ENCODE measurements at places on chromosomes 5 and 9.

DNA sequence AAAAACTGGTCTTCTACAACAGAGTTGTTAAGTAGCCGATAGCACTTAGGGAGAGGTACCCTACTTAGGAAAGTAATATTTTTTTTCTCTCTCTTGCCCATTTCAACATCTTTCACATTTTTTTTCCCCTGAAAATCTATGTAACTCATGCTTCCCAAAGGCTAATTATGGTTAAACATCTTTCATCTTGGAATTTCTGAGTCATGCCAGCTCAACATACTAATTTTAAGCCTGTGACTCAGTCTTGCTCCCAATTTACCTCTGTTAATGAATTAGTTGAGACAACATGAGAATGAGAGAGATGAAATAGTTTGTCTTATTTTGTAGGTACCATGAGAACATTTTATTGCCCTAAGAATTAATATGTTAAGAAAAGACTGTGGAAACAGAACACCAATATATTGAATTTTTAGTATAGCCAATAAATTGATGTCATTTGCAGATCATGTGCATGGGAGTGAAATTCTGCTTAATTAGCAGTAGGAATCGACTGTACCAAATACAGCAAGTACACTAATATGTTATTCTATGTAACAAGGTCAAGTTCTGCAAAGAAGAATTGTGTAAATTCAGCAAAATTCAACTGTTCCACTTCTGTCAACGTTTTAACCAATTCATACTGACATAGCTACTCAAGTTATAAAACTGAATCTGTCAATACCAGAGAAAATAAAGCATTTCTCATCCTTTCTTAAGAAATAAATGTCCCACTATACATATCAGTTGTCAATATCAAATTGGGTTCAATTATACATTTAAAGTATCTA, 550.0 kb downstream of the PTPRD start:
- DNase-seq: no peak

DNA sequence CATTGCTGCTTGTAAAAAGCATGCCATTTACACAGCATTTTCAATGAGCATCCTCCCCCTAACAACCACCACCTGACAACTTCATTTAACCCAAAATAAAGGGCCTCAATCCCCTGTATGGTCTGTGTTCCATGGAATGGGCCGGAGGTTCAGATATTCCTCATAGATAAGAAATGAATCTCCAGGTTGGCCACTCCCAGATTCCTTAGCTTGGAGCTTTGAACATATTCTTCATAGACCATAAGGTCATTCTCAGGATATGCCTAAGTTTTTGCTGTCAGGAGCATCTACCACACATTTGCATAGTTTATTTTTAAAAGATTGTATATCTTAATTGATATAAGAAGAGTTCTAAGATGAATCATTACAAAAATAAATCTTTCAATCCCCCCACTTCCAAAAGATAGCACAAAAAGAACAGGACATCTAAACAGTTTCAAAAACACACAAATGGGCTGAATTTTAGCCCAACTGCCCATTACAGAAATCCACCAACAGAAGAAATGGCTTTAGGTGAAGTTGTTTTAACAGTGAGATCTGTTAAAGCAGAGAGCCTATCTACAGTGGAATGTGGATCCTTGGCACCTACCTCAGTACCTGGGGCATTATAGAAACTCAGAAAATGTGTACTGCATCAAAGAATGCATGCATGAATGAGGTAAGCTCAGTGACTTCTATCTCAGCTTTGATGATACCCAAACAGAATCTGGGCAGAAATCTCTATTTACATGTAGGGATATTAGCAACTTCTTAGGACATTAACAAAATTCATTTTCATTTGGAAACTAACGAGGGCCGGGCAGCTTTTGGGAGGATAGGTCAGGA, 179.8 kb downstream of the SEC61B start:
- DNase-seq: no peak

DNA sequence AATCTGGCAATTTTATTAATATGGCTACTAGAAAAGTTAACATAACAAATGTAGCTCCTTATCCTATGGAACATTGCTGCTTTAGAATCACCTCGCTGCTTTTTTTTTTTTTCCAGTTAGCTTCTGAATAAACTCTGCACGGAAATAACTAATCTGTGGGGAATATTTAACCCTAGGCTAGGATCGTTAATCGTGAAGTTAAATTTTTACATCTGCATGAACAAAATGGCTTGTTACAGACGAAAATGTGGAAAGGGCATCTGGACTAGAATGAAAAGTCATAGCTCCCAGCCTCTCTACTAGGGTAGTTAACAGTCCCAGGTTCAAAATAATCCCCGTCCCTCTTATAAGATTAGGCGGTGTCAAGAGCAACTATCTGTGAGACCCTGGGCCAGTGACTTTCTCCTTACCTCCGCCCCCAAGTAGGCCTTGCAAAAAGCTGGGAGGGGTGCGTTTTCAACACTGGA, 470 bp upstream of the SLC22A5 start:
- no peak for DNase-seq

DNA sequence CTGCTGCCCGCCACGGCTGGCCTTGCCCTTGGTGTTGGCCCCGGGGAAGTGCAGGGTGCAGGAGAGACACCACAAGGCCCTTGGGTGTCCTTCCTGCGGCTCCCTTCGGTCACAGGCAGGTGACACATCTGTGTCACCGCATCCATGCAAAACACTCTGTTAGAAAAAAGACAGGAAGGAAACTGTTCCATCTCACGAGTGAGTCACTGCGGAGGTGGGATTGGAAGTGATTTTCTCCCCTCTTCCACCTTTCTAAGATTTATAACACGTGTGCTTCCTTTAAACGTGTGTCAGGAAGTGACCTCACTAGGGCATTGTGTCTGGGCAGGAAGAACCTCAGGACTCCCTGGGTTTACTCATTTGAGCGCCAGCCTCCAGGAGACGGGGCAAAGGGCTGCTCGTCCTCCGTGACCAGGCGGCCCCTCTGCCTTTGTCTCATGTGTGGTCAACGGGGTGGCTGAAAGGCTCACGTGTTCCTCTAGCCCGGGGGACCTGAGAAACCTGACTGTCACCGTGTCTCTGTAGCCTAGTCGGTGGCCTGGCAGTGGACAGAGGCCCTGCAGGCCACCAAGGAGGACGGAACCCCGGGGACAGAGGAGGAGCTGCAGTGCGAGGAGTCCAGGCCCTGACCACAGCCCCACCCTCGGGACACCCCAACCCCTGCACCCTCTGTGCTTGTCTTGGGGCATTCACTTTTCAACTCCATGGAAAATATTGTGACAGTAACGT, 4.9 kb upstream of the LCN1 start:
- no peak for DNase-seq

GRCh38 chr9:90948156-90948555, 146.5 kb downstream of the SYK start:
- no peak for DNase-seq

DNA sequence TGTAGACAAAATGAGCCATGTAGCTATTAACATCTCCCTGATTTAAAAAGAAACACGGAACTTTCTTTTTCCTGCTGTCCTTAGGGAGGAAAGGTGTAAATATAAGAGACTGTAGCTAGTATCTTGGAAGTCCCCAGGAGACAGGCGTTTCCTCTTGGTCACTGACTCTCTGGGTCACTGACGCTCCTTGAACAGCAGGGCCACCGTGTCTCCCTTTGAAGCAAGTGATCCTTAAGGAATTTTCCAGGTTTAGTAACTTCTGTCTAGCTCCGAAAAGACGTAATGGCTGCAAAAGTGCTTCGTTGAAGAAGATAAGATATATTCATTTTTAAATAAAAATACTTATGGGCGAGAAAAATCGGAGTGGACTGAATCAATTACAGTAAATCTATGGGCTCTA, 745 bp upstream of the CLTA start:
- DNase-seq: no peak

DNA sequence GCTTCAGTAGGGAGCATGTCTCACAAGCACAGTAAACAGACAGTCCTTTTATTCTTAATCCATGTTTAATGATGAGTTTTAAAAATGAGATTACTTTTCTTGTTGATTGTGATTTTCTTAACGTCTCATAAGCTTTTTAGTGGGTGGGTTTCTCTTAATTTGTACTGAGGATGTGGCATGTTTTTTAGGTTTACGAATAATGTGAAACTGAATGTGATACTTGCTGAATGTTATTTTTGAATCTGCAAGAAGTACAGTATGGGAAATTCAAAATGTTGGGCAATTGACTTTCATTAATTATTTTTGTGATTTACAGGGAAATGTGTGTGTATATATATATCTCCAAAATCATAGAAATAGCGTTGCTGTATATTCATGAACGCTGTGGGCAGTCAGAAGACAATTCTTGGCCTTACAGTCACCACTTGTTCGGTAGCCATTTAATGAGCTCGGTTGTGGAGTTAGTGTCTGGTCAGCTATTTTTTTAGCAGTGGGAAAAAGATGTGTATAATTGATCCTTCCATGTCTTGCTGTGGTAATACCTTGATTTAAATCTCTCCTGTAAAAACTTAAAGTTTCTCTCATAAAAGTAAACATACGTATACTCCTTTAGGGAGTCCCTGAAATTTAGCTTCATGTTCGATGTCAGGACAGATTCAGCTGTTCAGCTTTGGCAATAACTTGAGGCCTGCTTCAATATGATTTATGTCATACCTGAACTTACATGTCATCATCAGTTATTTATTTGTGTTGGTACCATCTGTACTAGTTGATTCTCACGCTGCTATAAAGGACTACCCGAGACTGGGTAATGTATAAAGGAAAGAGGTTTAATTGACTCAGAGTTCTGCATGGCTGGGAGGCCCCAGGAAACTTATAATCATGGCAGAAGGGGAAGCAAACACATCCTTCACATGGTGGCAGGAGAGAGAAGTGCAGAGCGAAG, 15.0 kb downstream of the ICE1 start:
- no peak for DNase-seq

GRCh38 chr5:37043693-37044092, 167.1 kb downstream of the NIPBL start:
- no peak for DNase-seq

DNA sequence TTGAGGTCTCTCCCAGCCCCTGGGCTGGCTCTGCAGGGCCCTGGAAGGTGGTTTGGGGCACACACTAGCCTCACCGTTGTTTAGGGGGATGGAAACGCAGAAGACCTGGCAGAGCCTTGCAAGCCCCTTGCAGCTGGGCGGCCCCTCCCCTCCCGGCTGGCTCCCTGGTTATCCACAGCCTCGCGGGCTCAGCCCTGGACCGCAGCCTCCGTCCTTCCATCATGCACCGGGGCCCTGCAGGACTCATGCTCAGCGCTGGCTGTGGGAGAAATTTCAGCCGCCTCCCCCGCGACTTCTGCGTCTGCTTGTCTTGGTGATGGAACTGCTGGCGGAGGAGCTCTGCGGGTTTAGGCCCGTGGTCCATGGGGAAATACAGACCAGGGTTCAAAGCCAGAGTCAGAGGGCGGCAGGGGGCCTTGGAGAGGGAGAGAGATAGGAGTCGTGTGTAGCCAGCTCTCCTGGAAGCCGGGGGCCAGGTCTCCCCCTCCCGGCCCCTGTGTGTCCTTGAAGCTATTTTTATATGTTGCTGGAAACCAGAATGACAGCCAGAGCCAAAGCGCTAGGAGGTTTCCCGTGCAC, 75.8 kb upstream of the IER5L start:
- DNase-seq: no peak

DNA sequence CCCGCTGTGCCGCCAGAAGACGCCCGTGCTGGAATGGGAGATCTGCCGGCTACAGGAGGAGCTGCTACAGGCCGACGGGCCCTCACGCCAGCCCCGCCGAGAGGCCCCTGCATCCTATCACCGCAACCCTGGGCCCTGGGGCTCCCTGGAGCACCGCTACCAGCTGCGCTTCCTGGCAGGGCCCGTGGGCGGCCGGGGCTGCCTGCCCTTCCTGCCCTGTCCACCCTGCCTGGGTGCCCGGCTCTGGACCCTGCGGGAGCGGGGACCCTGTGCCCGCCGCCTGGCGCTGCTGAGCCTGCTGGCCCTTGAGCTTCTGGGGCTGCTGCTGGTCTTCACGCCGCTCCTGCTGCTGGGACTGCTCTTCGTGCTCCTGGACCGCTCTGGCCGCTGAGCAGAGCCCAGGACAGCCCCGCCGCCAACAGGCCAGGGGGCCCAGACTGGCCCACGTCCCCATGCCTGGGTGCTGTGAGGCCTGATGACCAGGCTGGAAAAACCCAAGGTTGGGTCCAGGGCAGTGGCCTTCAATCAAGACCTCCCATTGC, 3.8 kb downstream of the RNF208 start:
- DNase-seq: no peak

DNA sequence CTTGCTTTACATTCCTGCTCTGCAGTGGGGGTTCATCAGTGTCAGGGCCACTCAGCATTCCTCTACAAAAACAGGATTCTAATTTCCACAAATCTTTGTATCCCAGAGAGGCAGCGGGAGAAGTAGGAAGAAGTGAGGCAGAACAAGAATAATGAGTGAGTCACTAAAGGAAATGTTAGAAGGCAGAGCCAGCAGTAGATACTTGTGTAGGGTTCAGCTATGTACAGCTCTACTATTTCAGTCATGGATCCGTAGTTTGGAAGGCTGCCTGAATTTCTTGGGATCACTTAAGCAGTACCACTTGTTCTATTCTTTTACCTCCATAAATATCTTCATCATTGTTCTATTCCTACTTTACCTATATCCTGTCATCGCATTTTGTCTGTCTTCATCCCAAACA, 246.3 kb upstream of the TLE4 start:
- no peak for DNase-seq

DNA sequence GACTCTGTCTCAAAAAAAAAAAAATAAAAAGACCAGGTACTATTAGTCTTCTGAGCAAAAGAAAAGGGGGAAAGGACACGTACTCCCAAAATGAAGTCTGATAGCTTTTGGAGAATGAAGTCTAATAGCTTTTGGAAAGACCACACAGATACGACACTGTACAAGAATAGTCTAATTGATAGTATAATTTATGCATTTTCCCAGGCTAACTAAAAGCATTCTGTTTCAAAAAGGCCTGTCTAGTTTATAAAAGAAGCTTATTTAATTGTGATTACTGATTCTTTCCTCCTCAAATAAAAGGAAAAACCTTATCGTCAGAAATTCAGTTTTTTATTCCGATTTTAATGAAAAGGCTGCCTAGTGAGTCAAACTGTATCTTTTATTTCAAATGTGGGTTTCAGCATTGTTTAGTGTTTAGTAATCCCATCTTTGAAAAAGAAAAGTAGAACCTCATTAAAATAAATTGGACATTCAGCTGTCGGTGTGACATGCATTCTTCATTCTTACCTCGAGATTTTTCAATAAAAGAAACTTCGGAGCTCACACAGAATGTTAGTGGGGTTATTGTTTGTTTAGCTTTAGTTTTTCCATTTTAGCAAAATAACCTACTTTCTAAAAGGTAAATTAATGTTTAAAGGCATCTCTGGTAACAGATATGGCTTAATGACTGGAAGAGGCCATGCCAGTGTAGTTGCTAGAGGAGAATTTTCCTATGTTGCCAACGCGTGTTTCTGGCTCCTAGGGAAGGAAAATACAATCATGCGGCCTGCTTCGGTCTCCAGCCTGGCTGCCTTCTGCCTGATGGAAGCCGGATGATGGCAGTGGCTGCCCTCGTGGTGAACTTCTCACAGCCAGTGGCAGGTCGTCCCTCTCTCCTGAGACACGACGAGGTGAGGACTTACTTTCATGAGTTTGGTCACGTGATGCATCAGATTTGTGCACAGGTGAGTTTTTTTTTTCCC, 70.0 kb downstream of the NLN start:
- DNase-seq: no peak
